CD8-positive, alpha-beta T cell (primary cell): ENCODE measurements at places on chromosomes 16 and 17.

DNA sequence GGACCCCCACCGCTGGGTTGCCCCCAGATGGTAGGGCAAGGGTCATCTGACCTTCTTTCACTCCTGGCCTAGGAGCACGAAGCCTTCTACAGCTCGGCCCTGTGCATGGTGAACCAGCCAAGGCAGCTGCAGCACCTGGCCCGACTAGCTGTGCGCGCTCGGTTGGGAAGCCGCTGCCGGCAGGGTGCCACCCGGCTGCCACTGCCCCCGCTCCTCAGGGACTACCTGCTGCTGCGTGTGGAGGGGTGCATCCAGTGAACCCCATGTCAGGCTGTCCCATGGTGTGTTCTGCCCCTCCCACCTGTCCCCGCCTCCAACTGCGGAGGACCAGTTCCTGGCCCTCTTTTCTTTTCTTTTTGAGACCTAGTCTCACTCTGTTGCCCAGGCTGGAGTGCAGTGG is 7.6 kb downstream of the ASB16 start:
- DNase-seq = no peak

DNA sequence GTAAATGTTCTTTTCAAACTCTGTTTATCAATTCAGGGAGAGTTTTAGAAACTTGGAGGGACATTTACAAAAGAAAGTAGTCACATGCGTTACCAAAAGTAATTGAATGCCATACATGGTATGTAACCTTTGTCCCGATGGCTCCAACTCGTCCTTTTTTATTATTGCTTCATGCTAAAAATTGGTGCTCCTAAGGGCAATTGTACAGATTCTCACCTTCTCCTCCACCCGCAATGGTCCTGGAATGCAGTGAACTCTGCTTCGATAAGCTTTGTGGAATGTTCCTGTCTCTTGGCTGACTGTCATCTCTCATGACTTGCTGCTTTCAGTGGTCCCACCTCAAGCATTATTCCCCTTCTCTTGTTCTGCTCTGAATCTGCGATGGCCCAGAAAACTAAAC is 20.9 kb downstream of the GNAO1 start:
- DNase-seq = no peak

- no peak for DNase-seq
Observed at GRCh38 chr17:17907469-17907868, 64.7 kb downstream of the TOM1L2 start.

DNA sequence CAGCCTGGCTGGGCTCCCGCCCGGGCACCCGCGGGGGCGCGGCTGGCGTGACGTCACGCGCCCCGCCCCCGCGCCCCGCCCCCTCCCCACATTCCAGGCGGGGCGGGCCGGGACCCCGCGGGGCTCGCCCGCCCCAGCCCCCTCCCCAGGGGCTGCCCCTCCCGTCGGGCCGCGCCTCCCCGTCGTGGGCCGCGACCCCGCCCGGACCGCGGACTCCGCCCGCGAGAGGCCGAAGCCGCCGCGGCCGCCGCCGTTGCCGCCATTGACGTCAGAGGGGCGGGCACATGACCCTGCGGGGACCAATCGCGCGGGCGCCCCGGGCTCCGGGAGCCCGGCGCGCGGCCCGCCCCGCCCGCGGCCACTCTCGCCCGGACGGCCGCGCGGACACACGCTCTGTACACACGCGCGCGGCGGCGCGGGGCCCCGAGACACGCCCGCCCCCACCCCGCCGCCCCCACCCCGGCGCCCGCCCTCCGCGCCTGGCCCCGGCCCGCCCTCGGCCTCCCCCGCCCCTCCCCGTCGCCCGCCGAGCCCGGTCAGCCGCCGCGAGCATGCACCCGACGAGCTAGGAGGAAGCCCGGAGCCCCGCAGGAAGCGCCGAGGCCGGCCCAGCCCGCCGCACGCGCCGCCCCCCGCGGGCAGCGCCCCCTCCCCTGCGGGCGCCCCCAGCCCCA is at the start of gene CMIP:
Gene CMIP, plus strand, starts transcription at position 361 of the 674 bp plus-strand sequence.
- DNase-seq = peak; percentile 80
